Pancreas (tissue), 10 donors: ENCODE measurements at places on chromosomes 4 and X.

GRCh38 chr4:8184061-8184460, 15.0 kb upstream of the SH3TC1 start:
- DNase-seq: no peak

DNA sequence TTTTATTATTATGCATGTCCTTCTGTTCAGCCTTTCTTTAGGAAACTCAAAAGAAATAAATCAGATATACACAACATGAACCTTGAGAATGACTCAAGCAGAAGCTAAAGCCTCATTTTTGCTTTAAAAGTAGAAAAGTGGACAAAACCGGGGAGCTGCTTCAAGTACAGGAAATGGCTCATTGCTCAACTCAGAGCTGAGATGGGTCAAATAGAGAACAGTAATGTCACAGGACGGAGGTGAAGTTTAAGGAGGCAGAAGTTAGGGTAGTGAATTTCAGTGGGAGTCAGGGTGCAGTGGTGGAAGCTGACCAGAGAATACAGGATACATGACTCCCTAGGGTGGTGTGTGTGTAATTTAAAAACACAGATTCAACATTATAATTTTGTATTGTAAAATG, 22.2 kb downstream of the PHKA2 start:
- no peak for DNase-seq

GRCh38 chr4:100099746-100100145, 90.5 kb downstream of the DDIT4L start:
- DNase-seq: no peak

DNA sequence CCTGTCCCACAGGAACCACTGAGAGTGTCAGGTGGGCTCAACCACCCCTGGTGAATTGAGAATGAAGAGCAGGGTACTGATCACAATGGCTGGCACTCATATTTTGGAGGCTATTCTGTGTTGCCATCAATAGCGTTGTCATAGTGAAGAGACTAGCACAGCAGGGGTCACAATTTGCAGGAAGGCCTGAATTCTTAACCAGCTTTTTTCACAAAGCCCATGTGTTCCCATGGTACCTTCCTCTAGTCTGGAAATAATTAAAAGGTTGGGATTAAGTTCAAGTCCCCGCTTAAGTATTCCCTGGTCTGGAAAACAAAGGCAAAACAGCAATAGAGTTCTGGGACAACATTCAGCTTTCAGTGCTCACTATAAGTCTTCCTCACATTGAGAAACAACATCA, 1051.7 kb downstream of the C4orf33 start:
- no peak for DNase-seq

GRCh38 chr4:1761130-1761689, 31.9 kb upstream of the FGFR3 start:
- DNase-seq: no peak

GRCh38 chr4:114734594-114734993, 136.0 kb downstream of the UGT8 start:
- no peak for DNase-seq

DNA sequence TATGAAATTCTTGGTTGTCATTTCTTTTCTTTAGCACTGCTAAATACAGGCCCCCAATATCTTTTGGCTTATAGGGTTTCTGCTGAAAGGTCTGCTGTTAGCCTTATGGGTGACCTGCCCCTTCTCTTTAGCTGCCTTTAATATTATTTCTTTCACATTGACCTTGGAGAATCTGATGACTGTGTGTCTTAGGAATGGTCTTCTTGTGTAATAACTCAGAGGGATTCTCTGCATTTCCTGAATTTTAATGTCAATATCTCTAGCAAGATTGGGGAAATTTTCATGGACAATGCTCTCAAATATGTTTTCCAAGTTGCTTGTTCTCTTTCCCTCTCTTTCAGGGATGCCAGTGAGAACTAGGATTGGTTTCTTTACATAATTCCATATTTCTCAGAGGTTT, 292.4 kb downstream of the SLC7A11 start:
- no peak for DNase-seq

DNA sequence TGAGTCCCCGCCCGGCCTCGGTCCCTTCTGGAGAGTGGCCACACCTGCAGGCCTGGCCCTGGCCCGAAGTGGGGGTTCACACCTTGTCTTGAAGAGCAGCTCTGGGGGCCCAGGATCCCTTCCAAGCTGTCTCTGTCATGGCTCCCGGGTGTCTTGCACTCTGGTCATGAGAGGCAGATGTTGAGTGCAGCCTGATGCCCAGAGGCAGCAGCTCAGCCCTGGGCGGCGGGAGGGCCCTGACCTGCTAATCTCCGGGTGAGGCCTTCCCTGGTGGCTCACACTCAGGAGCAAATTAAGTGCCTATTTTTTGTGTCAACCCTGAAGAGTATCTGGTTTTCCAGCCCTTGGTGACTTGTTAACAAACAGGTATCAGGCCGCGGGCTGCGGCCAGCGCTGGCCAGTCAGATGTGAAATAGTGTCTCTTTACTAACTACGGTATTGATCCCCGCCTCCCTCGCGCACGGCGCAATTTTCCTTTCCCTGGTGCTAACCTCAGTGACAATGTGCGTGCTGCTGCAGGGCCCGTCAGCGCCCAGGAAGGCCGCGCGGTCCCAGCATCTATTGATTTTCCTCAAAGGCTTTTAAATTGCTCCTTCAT, 24.2 kb downstream of the NKX1-1 start:
- DNase-seq: peak; percentile 41

- no peak for DNase-seq
These were observed 123.5 kb upstream of the WDR1 start for GRCh38 chr4:10239982-10240654.

DNA sequence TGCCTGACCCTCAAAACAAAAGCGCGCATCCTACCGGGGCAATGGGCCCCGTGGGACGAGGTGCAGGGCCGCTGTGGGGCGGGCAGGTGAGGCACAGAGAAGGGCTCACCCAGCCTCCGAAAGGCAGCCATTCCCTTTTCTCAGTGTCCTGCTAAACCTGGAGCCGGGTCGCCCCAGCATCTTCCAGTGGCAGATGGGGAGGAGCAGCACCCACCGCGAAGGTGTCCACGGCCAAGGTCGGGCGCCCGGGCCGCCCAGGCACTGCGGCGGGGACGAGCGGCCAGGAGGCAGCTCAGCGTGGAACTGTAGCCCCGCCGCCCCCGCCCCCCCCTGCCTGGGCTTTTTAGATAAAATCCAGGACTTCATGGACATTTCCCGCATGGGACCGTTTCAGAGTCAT, 19.2 kb upstream of the TLR1 start:
- no peak for DNase-seq

DNA sequence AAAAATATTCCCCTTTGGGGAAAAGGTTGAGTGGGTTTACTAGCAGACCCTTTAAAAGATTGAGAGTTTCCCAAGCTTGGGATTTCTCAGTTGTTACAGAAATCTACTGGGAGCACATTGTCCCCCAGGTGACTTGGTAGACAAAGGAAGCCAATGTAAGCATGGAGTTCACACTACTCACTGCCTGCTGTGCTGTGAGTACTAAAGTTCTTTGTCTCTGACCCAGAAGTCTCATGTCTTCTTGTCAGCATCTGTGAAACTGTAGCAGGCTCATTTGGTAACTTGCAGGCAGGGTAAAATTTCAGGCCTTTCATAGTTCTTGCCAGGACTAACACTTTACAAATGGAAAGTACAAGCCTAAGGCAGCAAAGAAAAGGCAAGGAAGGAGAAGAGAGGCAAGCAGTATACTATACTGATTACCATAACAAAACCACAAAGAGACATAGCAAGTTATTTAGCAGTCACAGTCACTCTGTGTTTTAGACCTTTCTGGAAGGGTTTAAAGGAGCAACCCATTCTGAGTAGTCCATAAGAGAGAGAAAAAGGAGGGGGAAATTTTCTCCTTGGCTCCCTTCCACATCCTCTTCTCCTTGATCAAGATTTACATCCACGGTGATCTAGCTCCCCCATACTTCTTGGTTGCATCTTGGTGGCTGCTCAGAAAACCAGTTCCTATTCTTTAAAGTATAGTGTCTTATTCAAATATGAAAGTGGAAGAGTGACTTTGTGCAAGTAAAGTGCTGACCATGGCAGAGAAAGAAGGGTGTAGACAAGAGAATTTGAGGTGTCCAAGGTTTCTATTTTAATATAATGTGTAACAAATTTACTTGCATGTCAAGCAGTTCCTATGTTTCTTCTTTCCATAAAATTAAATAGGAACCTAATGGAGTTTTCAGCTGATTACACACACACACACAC, 160.0 kb upstream of the PDE5A start:
- no peak for DNase-seq

DNA sequence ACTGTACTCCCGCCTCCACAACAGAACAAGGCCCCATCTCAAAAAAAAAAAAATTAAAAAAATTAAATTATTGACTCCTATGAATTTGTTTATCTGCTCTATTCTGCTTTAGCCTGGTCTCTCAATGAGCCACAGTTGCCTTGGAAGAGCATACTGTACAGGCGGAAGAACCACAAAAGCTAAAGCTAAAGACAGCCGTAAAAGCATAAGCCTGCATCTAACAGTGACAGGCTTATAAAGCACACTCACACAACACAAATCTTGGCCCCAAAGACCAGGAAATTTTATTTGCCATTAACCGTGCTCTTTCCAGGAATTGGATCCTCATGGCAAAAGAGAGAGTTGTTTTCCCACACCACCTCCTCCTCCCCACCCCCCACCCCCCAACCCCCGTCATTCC, 53.5 kb upstream of the KLF3 start:
- DNase-seq: no peak

GRCh38 chr4:38422850-38423249, 241.1 kb upstream of the KLF3 start:
- DNase-seq: no peak

DNA sequence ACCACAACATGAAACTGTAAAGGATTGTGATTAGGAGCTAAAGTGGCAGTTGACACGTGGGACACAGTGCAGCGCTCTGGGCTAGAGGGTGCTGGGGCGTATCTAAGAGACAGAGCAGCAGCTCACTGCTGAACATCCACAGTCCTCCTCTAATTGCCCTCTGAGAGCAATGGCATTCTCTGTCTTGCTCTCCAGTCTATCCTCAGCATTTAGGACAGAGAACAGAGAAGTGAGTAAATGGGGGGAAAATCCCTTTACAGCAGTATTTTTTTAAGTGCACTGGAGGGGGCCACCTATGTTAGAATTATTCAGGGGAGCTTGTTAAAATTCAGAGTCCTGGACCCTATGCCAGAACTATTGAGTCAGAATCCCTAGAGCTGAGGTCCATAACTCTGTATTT, 4.2 kb upstream of the TMEM154 start:
- no peak for DNase-seq

- DNase-seq: no peak
These were observed 25.7 kb upstream of the TMEM131L start for GRCh38 chr4:153440475-153440874.

- peak; percentile 87 for DNase-seq
These were observed at the start of gene ATP7A for GRCh38 chrX:77910108-77910840. Gene ATP7A (plus strand): TSS chrX:77910693. CDS start chrX:77971642, 60,949 bp downstream.

GRCh38 chr4:70681704-70682103, 6.6 kb upstream of the UTP3 start:
- no peak for DNase-seq

DNA sequence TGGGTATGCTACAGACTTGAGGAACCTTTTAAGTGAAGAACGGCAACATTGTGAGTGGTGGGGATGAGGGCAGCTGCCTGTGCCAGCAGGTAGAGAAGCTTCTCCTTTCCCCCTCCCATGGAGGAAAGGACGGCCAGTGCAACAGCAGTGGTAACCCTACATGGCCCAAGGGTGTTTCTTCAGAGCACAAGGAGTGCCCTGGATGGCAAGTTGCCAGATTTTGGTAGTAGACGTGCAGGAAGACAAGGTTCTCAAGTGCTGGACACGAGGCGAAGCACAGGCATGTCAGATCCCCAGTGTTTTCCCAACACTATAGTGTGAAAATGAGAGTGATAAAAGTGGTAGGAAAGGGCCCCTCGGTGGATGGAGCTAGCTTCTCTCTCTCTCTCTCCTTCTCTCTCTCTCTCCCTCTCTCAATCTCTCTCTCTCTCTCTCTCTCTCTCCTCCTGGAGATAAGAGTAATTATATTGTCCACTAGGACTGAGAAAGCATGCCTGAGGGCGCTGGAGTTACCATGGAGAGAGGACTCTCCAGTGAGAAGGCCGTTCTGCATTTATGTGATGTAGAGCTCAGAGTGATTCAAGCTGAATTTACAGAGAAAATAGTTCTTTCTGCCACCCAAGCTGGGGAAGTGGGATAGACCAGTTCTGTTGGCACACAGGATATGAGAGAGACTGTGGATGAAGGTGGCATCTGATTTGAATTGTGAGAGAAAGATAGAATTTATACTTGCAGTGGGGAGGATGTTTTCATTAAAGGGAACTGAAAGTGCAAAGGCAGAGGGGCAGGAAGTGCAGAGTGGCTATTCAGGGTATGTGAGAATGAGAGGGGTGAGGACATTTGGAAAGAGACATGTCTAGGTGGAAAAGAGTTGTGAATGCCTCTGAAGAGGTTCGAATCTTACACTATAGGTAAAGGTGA, 25.7 kb upstream of the TRPC3 start:
- no peak for DNase-seq

- DNase-seq: no peak
These were observed 53.1 kb downstream of the FANCB start for GRCh38 chrX:14819769-14820168.

- DNase-seq: peak; percentile 55
These were observed 47.4 kb downstream of the SMIM14 start for GRCh38 chr4:39591290-39591689.

GRCh38 chr4:73870768-73871167, 1.6 kb downstream of the CXCL1 start:
- no peak for DNase-seq

GRCh38 chr4:15018361-15018760, 16.1 kb downstream of the CPEB2 start:
- no peak for DNase-seq

DNA sequence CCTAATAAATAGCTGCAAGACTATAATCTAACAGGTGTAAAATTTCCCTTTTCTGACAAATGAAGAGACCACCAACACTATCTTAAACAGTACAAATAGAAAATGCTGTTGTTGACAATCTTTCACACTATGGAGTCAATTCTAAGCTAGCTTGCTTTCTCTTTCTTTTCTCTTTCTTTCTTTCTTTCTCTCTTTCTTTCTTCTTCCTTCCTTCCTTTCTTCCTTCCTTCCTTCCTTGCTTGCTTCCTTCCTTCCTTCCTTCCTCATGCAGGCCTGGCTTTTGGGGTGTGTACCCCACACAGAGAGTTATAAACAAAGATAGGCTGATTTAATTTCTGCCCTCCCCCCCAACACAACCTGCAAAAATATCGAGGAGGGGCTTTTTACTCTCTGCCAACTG, 8.1 kb upstream of the ARX start:
- DNase-seq: no peak

- no peak for DNase-seq
These were observed 101.4 kb downstream of the ARHGAP10 start for GRCh38 chr4:147833254-147833653.

DNA sequence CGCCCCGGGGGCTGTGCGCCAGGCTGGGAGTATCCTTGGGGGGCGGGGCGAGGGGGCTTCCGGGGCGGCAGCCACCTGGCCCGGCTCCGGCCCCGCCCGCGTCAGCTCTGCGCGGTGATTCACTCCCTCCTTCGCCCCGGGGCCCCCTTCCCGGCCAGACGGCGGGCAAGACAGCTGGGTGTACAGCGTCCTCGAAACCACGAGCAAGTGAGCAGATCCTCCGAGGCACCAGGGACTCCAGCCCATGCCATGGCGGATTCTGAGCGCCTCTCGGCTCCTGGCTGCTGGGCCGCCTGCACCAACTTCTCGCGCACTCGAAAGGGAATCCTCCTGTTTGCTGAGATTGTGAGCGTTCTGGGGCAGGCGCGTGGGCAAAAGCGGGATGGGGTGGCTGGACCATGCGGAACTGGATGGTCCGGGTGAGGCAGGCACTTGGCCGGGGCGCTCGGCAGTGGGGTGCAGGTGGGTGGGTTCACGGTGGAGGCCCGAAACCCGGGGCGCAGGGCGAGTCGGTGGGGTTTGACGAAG, at the start of gene PLP2:
PLP2 (plus strand) TSS at position 147 of the 528 bp plus-strand sequence; CDS start at position 250, 103 bp downstream.
- no peak for DNase-seq
